AG09319 (cell line): ENCODE measurements at places on chromosomes 2 and 18.

GRCh38 chr2:28276807-28277206 is 115.9 kb upstream of the FOSL2 start:
- no peak for DNase-seq

DNA sequence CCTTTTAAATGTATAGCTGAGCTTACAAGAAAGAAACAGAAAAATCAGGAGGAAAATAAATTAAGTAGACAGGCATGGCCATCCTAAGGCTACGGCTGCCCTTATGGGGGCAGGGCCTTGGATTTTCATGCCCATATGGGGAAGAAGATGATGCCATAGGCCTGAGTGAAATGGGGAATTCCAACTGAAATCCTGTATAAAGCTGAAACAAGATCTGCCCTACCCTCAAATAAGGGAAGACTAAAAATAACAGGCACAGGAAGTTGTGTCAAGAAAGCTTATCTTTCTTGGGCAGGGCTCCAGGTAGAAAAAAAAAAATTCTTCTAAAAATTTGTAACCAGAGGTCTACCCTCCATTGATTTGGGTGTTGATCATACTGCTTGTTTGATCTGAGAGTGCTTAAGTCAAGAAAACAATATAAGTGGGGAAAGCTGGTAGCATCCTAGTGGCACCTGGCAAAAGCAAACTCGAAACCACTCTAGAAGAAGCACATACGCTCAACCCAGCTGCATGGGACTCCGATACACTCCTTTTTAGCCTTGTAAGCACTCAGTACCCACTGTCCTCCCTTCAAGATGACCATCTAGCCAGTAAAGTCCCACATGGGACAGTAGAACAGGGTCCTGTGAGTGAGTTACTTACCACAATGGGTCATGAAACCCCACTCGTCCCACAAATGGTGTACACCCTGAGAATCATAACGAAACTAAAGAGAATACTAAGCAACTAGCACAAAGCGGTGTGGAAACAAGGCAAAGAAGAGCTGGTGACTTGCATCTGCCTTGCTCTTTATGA is 22.3 kb downstream of the DNAH7 start:
- DNase-seq, result no peak

DNA sequence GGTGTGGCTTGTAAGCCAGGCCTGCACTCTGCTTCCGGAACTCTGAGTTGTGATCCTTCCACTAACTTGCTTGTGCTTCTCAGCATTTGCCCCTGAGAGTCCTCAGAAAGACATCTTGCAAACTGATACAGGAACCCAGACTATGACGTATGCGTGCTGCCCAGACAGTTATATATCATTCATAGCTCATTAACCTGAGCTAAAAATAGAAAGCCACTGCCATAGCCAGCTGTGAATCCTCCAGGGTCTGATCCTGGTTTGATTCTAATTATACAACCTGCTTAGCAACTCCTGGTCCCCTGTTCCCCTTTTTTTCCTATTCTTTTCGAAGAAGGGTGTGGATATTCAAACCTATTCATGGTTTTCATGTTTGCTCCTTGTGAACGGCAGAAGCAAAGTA is 63.7 kb downstream of the MARCHF4 start:
- no peak for DNase-seq

GRCh38 chr2:46461709-46462171 is 17.6 kb upstream of the TMEM247 start:
- no peak for DNase-seq

DNA sequence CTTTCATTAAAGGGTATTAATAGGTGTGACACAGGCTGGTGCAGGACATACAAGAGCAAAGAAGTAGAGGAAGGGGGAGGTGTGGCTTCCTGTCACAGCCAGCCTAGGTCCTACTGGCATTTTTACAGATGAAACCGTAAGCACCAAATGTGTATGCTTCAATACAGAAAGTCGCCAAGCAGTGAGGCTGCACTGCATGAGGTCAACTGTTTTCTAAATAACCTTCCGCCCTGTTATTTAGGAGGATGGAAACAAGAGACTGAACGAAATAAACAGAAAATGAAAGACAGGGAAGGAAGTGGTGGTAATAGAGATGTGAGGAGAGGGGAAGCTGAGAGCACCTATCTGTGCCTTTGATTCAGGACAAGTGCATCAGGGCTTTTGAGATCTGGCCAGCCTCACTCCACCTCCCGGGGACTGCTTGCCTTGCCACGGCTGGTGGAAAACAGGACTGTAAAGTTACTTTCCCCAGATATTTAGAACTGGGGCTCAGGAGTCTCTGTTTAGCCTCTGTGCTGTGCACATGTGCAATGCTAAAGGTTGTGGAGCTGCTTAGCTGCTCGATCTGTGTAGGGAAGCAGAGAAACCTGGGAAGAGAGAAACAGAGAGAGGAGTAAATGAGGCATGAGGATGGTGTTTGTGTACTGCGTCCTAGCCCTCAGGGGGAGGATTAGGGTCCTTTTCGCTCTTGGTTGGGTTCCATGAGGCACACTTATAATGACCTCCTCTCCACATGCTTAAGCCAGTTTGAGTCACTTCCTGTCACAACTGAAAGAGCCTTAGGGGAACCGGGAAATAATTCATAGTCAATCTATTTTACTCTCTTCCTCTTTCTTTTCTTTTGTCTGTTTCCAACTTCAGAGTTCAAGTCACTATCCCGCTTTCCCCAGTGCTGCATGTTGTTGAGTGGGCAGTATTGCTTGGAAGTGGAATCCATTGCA is 62.3 kb upstream of the BOD1L2 start:
- DNase-seq, result no peak

DNA sequence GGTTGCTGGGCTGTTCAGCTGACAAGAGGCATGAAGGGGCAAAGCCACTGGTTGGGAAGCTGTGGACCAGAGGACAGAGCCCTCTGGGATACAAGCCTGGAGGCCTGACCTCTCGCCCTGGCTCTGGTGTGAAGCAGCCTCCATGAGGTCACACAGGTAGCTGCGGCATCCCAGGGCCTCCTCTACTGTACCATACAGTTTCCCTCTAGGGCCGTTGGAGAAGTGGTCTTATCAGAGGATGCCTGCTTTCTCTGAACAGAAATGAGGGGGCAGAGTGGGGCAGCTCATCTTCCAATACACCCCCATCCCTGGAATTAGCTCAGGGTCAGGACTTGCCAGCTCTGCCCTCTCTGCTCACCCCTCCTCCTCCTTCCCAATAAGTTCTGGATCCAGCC is 135.1 kb upstream of the SMAD2 start:
- no peak for DNase-seq

GRCh38 chr2:180985771-180986395 is 5.5 kb downstream of the UBE2E3 start:
- no peak for DNase-seq

DNA sequence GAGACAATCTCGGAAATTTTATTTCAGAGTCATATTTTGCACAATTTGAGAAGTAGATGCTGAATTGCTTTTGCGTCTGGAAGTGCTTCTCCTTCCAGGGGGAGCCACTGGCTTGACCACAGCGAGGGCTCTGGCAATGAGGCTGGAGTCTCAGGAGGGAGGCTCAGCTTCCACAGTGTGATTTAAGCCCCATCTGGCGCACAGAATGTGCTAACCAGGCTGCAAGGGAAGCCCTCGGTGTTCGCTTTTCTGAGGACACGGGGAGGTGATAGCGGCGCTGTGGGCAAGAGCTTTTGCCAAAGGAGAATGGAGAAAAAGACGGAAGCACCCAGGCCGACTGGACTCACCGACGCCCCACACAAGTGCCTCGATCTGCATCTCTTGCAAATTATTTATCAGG is 52.4 kb downstream of the ADI1 start:
- DNase-seq, result no peak

DNA sequence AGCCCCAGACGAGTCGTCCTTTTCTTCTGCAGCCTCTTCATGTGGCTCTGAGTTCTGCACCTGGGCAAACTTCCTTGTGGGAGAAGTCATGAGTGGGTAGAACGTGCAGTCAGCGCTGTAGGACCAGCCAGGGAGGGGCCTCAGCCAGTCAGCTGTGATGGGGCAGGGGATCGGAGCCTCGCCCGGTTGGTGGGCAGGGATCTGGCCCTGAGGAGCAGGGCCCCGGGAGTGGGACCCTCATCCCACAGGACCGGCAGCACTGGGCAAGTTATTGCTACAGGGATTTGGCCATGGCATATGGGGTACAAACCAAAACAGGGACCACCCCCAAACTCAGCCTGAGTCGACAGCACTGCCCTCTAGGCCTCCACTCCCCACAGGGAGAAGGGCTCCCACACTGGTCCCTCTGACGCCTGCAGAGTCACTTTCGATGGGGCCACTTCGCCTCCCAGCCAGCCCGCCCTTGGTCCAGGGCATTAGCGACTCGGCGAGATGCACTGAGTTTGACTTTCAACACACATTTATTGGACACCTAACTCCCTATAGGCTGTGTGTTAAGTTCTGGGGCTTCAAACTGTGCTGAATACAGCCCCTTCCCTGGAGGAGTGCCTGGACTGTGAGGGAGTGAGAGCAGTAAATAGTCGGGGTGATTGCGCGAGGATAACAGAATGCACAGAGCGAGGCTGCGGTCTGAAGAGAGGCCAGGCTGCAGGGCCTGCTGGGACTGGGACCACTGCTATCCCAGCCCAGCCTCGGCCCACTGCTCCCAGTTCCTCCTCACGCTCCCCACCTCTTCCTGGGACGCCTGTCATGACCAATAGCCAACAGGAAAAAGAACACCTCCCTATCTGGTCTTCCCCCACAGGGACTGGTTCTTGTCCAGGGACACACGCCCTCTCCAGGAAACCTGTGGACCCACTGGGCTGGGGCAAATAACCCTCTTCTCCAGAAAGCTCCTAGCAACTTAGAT is 55.9 kb downstream of the SDC1 start:
- DNase-seq, result no peak

GRCh38 chr2:70443726-70444125 is 109.9 kb downstream of the TGFA start:
- DNase-seq, result no peak

- DNase-seq, result no peak
Observed at GRCh38 chr18:8287196-8287885, 321.9 kb upstream of the RAB12 start.

DNA sequence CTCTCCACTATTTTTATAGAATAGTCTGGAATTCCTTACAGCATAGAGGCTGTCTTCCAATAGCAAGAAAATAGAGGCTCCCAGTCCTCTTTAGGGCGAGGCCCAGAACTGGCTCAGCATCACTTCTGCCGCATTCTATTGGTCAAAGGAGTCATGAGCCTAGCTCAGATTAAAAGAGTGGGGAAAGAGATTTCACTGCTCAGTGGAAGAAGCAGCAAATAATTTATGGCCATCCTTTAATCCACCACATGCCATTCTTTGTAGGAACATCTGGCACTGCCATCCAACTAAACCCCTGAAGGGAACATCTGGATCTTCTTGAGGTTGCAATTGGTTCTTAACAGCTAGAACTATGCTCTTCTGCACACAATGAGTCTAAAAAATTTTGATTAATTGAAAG is 43.4 kb upstream of the NEUROD1 start:
- DNase-seq, result no peak

DNA sequence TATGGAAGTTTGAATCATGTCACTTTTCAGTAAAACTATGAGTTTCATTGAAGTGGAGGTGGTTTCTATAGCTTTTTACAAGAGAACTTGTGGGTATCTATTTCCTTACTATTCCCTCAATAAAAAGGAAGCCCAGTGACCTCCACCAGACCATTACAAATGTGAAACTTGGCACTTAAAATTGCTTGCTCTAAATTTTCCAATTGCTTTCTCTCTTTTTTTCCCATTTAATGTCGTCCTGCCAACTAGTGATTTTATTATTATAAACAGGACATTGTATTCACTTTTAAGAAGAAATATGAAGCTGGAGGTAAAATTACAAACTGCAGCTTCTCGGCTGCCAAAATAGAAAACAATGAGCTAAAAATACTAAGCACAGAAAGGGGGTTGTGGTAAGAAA is 208.2 kb upstream of the ALPP start:
- DNase-seq, result no peak

DNA sequence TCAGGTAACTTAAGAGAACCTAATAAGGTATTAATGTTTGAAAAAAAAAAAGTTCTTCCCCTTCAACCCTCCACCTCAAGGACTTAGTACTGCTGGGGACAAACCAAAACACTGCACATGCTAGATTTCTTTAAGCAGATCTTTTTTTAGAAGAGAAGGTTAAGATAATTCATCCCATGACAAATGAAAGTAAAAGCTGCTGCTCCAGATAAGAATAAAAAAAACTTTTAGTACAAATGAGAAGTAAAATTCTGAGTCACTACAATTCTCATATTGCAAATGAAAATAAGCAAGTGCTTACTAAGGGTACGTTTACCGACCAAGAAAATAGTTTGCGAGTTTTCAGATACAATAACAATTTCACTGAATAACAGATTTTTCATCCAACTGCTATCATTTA is 8.9 kb downstream of the STAM2 start:
- no peak for DNase-seq
